ENCODE measurements at places on chromosomes 13 and 19.

- DNase-seq = no peak
These were observed 15.4 kb upstream of the CD22 start for GRCh38 chr19:35313587-35313986.

- DNase-seq = no peak
These were observed 2.7 kb downstream of the LILRB5 start for GRCh38 chr19:54254195-54254906.

- DNase-seq = no peak
These were observed 85.9 kb downstream of the SLITRK1 start for GRCh38 chr13:83796364-83796763.

DNA sequence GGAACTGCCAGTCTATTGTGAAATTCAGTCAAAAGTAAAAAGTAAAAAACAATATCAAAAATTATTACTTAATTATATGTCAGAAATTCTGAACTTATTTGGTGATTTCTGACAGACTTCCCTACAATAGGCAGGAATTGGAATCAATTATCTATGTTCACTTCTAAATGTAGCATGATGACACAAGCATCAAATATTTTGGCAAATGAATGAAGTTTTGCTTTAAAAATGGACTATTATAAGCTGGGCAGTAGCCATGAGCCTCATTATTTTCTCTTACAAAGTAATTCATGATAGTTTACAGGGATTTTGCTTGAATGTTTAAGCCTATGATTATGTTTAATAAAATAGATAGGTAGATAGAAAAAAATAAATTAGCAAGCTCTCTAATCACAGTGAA is 582.6 kb downstream of the SLITRK6 start:
- DNase-seq = no peak

GRCh38 chr19:21022996-21023395 is 2.5 kb downstream of the ZNF430 start:
- DNase-seq = no peak

- DNase-seq = no peak
These were observed 60.2 kb downstream of the ITGBL1 start for GRCh38 chr13:101512650-101513049.

DNA sequence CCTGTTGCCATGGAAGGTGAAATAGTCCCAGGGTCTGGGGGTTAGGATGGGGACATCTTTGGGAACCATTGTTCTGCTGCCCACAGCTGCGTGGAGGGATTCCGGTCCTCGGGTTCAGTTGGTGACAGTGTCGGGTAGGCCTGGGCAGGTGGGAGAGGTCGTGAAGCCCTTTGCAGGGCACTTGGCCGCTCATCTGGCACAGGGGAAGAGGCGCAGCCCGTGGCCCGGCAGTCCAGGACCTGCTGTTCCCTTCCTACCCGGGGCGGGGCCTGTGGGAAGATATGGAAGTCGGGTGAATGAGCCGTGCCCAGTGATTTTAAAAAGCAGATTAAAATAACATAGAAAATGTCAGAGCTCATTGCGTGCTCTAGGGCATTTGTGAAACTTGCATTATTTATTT is 44.8 kb downstream of the KDM4B start:
- DNase-seq = no peak

GRCh38 chr19:11479898-11480714 is 740 bp downstream of the ELAVL3 start:
- DNase-seq = no peak

DNA sequence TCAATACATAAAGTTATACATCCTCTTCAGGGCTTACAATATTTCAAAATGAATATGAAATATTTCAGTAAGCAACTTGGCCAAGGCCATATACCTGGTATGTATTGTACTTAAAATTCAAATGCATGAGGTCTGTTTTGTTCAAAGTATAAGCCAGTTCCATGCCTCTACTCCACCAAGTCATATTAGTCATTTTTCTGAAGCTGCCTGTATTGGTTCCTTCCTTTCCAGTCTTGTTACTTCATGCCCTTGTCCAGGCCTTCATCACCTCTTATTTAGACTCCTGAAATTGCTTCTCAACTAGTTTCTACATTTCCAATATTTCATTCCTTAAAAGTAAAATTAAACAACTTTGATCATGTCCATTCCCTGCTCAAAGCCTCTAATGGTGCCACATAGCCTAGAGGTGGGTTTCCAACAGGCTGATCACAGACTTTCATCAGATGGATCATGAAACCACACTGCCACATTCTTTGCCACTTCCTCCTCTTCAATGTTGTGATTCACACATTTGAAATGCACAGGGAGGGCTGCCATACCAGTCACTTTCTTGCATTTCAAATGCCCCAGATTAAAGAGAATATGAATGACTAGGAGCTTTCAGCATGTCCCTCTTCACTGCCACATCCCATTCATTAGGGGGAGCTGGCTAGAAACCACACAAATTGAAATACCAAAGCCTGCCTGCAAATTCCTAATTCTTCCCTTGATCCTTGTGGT is 424.1 kb upstream of the DACH1 start:
- no peak for DNase-seq

GRCh38 chr13:28471421-28471820 is 23.5 kb downstream of the FLT1 start:
- DNase-seq = no peak

DNA sequence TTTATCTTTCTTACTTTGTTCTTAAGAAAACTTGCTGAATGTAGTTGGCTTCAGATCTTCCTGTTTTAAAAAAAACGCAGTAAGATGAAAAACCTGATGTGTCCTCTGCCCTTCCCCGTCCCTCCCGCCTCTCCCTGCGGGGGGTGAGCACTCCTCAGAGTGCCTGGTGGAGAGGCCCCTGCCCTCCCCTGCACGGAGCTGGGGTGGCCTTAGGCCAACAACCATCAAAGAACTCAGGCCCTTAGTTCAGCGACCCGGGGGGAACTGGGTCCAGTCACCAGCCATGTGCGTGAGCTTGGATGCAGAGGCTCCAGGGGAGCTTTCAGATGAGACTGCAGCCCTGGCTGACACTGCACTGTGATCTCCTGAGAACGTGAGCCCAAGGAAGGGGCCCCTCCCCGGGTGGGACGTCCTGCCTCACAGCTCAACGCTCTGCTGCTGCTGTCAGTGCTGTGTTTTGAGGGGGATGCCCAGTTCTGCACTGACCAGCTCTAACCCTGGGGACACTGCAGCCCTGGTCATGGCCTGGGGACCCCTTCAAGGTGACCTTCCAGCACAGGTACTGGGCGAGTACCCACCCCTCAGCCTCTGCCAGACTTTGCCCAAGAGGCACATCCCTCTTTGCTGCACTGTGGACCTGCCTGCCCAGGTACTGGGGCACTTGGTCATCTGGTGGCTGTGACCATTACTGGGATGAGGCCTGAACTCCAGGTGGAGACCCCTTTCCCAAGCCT is 42.7 kb downstream of the ANKRD10 start:
- DNase-seq = no peak

DNA sequence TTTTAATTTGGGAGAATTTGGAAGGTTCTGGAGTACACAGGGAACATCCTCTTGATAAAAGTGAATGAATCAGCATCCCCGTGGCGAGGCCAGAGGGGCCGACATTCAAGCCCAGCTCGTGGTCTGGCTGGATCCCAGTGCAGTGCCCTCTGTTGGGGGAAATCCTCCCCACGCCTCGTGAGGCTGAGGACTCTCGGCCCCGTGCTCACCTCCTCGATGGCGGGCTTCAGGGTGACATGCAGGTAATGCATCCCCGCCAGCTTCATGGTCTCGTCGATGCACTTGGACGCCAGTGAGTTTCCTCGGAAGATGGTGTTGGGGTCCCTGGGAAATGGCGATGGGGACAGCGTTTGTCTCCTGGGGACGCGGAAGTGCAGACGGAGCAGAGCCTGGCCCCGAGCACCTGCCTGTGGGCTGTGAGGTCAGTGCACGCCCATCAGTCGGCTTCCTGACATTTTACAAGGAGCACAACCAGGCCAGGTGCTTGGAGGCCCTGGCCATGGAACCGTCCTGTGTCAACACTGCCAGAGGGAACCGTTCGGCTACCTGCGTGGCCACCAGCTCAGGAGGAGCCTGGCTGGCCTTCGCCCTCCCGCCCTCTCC is 43.3 kb upstream of the C13orf46 start:
- DNase-seq = no peak

- DNase-seq = peak; percentile 42
These were observed 26.5 kb downstream of the MAN2B1 start for GRCh38 chr19:12639901-12640613.

DNA sequence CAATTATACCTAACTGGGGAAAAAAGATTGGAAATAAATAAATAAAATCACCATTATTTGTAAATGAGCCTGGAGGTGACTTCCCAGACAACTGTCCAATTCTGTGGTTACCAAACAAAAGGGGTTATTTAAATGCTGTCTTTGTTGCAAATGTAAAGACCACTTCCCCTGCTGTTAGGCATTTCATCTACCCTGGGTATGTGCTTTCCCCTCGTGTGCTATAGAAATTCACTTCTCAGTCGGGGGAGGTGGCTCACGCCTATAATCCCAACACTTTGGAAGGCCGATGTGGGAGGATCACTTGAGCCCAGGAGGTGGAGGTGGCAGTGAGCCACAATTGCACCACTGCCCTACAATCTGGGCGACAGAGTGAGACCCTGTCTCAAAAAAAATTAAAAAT is 101.9 kb upstream of the AKAP11 start:
- no peak for DNase-seq

- no peak for DNase-seq
These were observed at the start of gene ZNF154 for GRCh38 chr19:57708641-57709361. ZNF154 (minus strand) TSS chr19:57709204; CDS start chr19:57708971, 233 bp downstream.

DNA sequence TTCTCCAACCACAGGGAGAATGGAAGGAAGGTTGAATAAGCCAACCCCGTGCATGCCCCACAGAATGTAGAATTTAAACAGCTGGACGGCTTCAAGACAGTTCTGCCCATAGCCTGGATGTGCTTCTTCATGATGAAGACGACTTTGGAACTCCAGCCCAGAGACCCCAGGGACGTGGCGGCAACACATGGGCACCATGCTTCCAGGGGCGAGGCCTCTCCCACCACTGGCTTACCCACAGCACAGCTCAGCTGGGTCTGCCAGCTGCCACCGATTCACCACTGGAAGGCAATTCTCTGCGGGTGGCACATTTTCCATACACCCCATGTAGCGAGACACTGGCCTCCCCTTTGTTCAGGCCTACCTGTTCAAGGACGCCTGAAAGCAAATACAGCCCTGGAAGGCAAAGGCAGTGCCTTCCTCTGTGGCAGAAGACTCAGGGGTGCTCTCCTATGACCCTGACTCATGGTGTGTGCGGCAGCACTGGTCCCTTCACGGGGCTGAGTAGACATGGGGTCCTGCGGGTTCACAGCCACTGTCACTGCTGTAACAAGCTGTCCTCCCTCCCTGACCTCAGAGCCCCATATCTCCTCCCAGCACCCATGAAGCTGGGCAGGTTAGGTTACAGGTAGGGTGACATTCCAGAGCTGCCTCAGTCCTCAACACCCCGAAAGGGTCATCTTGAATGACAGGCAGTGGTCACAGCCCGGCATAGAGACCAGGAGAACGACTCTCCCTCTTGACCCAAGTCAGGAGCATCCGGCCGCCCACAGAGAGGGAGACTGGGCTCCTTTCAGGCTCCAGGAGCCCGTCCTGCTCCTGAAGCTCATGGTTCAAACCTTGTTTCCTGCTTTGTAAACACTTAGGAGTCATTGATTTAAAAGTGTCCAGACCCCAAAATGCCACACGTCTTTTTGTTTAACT is 72.7 kb downstream of the SPACA7 start:
- DNase-seq = no peak

DNA sequence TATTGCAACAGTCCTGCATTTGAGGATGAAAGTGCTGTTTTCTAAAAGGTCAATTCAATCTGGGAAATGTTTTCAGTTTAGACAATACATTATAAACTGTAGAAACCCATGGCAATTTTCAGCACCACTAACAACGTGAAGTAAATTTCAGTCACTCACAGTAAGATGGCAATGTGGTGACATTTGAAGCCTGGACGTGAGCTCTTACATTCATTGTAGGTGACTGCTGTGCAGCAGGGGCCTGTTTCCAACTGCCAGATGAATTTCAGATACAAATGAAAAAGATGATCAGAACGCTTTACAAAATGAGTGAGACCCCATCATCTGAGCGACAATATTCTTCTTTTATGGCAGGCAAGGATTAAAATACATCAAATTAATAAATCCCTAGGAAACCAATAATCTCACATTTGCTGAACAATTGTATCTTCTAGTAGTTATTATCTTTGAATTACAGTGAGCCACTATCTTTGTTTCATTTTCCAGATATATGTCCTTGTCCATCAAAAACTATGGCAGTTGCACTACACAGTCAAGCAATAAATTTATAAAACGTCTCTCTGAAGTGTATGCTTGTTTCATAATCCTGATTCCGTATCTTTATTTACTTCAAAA is 1816.8 kb downstream of the OLFM4 start:
- no peak for DNase-seq

DNA sequence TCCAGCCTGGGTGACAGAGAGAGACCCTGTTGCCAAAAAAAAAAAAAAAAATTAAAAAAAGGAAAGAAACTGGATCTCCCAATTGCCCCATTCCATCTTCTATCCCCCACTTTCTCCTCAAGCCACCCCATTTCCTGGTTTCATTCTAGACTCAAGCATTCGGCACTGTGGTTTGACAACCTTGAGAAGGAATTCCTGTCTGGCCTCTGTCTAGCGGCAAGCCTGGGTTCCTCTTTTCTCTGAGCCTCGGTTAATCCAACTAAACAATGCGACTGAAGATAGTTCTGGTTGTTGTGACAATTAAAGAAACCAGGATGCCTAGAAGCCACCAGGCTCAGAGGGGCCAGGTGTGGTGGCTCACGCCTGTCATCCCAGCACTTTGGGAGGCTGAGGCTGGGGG is 3.3 kb upstream of the C3 start:
- DNase-seq = no peak

DNA sequence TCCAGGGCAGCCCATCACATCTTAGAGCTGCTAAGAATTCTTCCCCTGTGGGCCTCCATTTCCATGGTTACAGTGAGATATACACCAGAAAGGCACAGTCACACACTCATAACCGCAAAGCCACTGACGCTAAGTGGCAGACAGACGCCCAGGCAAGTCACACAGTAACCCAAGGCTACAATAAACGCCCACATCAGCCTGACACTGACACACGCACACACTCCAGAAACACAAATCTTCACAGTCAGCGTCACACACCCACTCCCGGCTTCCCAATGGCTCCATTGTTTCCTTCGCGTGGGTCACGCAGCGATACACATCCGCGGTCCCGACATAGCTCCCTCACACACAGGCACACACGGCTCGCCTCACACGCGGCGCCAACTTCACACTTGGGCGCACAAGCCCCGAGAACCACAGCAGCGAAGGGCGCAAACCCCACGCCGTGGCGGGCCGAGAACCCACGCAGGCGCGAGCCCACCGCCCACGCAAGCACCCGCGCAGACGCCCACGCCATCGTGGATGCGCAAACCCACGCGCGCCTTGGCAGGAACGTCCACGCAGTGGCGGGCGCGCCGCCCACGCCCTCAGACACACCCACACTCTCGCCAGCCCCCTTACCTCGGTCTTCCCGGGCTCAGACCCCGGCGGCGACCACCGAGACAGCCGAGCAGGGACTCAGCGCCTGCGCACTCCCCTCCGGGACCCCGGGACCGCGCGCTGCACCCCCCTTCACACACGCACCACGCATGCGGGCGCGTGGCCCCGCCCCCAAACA is at the start of gene ZNF667:
TSS of gene ZNF667 (minus strand) at position 695 of the 778 bp plus-strand sequence. CDS start 14,975 bp downstream, outside the sequence.
- no peak for DNase-seq

DNA sequence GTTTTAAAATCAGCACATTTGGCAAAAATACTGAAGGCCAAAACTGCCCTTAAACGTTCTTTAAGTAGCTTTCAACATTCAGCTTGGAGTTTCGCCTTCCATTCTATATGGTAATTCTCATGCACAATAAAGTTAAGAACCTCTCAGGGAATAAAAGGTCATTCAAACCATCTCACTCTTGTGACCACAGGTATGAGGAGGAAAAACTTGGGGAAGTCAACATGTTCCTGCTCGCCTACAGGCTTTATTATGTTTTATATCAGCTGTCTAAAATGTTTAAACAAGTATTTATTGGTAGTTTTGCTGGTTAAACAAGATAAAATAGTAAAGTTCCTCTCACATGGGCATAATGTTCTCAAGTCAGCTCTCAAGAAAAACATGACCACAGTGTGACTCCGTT is 19.9 kb upstream of the TM9SF2 start:
- no peak for DNase-seq
